ENCODE measurements at places on chromosomes 2 and 18.

- DNase-seq = no peak
These were observed 69.8 kb upstream of the EDAR start for GRCh38 chr2:109058802-109059201.

GRCh38 chr2:210515911-210516310 is 39.4 kb upstream of the LANCL1 start:
- no peak for DNase-seq

DNA sequence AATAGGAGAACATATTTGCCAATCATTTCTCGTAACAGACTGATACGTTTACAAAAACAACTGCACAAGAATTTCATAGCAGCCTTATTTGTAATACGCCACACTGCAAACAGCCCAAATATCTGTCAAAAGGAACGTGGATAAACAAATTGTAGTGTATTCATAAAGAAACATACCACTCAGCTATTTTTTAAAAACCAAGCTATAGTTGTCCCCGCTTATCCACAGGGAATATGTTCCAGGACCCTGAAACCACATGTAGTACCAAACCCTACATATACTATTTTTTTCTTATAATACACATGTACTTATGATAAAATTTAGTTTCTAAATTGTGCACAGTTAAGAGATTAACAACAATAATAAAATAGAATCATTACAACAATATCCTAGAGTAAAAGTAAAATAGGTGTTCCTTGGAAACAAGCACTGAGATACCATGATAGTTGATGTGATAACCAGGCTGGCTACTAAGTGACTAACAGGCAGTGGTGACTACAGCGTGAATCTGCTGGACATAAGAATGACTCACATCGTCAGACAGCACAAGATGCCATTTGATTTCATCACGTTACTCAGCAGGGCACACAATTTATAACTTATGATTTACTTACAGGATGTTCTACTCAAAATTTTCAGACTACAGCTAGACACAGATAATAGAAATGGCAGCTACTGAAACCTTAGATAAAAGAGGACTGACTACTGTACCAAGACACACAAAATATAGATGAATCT is 367.4 kb downstream of the NCKAP5 start:
- DNase-seq = no peak

DNA sequence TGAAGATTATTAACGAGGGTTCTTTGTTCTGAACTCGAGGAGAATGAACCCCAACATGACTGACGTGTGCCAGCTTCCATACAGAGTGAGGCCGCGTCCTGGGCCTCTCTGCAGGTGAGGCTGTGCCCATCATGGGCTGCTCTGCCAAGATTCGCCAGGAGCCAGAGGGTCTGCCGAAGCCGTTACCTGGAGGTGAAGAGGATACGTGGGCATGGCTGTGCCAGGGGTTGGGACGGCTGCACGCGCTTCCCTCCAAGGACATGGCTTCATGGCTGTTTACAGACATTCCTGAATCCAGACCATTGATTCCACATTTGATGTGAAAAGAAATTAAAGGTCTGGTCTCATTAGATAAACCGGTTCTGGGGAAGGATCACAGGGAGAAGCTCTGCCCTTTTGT is 211.4 kb upstream of the SALL3 start:
- no peak for DNase-seq

GRCh38 chr2:50995610-50996009 is 36.3 kb downstream of the NRXN1 start:
- DNase-seq = no peak

GRCh38 chr18:80232030-80232429 is 15.3 kb downstream of the PARD6G start:
- no peak for DNase-seq

DNA sequence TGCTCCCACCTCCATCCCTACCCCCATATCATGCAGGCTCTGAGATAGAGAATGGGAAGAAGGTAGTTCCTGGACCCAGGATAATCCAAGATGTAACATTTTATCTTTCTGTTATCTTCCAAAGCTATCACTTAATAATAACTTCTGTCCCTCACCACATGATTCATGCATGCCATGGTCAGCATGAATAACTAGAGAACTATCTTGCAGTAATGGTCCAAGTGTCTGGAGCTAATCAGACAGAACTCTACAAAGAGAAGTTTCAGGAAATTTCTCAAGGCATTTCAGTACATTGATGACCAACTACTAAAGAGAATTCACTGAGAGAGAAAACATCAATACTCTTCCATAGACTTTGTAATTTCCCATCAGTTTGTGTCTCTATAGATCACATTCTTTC is 1469.7 kb upstream of the PIK3C3 start:
- DNase-seq = no peak

- no peak for DNase-seq
These were observed 68.6 kb upstream of the BZW1 start for GRCh38 chr2:200743042-200743676.

GRCh38 chr2:105634198-105634597 is 110.5 kb upstream of the NCK2 start:
- DNase-seq = no peak

DNA sequence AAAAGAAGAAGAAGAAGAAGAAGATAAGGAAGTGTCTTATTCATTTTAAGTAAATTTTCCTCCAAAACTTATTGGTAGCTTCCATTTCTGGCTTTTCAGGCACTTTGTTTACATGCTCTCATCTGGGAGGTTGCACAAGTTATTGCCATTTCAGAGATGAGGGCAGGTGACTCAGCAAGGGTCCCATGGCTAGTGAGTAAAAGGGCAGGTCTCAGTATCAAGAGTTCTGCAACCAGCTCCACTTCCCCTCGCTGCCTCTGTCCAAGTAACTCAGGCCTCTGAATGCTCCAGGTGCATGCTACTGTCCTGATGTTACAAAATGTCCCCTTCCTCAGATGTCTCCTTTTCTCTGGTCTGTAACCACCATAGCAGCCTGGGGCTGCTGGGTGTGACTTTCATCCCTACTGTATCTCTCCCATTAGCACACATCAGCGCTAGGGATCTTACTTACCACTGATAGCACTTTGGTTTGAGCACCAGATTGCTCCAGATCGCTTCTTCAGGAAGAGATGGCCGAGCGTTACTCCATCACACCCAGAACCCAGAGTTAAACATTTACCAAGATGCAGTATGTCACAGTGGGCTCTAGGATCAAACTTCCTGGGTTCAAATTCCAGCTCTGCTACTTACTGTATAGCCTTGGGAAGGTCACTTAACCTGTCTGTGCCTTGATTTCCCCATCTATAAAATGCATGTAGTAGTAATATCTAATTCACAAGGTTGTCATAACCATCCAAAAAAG is 57.4 kb upstream of the LAPTM4A start:
- DNase-seq = no peak

DNA sequence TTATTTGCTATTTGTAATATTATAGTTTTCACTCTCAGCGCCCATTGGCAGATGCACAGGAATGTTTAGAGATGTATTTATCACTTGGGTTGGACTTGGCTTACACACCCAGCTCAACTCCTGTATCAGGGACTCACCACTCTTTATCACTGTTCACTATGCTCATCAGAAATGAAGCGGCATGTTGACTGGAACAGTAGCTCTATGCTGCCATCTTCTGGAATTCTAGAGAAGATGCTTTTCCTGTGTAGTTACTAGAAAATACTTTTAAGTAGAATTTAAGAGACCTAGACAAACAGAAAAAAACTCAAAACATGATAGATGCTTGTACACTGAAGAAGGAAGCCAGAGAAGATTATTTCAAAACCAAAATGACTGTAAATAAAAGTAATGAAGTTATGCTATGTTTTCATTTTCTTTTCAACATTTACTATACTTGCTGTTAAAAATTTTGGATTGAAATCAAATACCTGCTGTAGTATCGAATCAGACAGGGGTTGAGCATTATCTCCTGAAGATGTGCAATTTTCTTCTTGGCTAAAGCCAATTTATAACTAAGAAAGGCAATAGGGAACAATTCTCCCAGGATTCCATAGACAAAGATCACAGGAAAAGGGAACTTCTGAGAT is 47.4 kb upstream of the NXPH2 start:
- peak; percentile 69 for DNase-seq

DNA sequence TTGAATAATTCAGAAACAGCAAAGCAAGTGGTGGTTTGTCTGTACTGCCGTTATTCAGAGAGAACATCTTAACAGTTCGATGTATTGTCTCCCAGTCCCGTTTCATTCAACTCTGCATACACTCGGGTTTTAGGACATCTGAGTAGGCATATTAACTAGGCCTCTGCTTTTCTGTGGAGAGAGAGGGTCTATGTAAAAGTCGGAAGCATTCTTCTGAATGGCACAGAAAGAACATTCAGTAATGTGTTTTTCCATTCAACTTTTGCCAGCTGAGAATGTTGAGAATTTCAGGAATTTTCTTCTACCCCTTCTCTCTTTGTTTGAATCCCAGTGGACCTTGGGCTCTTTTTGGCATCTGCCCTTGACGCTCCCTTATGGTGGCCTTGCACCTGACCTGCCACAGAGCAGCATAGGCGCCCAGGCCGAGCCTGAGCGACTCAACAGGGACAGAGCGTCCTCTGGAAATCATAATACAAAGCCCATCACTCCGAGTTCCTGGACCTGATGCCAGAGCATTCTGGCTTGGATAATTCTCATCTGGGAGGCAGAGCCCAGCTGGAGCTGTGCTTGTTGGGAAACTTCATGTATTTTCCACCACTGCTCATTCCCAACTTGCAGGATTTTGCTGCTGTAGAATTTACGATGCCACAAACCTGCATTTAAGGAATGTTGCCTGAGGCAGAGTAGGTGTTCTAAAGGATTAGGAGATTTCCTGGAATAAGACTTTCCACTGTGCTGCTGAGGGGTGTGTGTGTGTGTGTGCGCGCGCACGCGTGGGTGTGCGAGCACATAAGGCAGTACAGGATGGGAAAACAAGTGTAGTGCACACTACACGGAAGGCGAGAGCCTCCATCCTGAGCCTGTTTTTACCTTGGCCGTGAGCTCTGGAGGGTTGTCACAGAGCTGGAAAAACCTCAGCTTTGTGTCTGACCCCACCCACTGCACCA is 77.2 kb upstream of the TXNDC2 start:
- no peak for DNase-seq

GRCh38 chr18:62989195-62989594 is 273.9 kb downstream of the PHLPP1 start:
- DNase-seq = no peak

DNA sequence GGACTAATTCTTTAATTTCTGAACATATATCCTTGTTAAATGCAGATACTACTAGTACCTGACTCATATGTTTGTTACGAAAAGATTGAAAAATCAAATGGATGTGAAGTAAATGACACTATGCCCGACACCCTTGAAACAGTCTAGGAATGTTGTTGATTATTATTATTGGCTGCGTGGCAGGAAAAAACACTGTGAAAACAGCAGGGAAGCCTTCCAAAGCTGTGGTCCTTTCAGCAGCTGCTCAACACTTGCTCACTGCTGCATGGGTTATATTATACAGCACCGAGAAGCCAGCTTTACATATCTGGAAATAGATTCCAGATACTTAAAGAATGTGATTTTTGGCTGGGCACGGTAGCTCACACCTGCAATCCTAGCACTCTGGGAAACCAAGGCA is 26.5 kb downstream of the CRYGD start:
- no peak for DNase-seq

GRCh38 chr2:16284941-16285625 is 344.7 kb downstream of the MYCN start:
- no peak for DNase-seq

- no peak for DNase-seq
These were observed 732.2 kb downstream of the SOCS6 start for GRCh38 chr18:71021030-71021362.

DNA sequence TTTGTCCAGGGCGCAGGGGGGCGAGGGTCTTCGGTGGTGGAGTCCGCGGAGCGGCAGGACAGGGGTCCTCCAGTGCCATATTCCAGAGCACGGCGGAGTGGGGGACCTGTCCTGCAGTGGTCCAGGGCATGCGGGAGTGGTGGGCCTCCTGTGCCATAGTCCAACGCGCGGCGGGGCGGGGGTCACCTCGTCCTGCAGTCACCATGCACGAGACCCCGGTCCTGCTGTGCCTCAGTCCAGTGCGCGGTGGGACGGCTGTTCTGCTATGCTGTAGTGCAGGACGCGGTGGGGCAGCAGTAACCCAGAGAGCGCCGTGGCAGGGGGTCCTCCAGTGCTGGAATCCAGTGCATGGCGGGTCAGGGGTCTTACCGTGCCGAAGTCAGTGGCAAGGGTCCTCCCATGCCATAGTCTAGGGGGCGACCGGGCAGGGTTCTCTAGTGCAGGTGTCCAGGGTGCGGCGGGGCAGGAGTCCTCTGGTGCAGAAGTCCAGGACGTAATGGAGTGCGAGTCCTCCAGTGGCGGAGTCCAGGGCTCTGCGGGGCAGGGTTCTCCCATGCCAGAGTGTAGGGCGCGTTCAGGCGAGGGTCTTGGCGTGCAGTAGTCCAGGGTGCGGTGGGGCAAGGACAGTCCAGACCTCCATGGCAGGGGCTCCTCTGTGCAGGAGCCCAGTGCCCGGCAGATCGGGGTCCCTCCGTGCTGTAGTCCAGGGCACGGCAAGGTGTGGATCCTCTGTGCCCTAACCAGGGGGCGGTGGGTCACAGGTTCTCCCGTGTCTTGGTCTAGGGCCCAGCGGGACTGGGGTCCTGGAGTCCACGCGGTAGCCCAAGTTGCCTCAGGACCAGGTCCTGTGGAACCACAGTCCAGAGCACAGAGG is 130.4 kb downstream of the CCDC74A start:
- no peak for DNase-seq

DNA sequence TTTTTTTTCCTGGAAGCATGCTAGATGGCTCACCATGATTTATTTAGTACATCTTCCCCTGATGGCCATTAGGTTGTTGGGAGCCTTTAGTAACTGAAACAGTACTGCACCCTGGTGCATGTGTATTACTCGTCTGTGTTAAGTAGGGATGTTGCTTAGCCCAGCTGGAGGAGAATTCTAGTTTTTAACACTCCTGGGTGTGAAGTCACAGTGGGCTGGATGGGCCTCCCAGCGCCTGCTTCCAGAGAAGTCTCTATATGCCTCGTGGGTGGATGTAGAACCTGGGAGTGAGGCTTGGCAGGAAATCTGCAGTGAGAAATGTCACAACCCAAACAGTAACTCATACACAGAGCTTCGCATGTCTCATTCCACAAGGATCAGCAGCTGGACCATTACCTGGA is 28.9 kb upstream of the NT5DC4 start:
- DNase-seq = no peak

DNA sequence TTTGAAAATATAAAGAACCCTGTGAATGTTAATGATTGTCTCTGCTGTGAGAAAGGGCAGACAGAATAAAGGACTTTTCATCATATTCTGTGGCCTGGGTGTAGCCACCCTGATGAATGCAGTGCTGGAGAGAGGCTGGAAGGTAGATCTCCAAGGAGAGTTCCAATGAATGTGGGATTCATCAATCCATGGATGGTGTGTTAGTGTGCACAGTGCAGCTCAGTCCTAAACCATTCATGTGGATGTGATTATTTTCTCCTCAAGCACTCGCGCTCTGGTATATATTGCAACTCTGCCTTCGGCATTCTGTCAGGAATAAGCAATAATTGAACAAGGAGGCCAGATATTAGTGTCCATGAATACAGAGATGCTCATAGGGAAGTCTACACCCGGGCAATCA is 47.1 kb downstream of the LRRTM1 start:
- no peak for DNase-seq
